ENCODE measurements at places on chromosomes 11 and 22. TPM values are rescaled to one million over a fixed set of nuclear protein-coding genes. Genes with fewer than 3 reads are reported as not detected.
A peak's percentile ranks its signal among the peaks of the same experiment; 100 is the strongest.

- H3K27me3 ChIP-seq: no peaks in the 10 kb centered on the region
- H3K27ac ChIP-seq: peak overlapping the region; percentile 58
- H3K36me3 ChIP-seq: peaks cover 36% of the 10 kb centered on the region
- H3K4me3 ChIP-seq: no peak overlapping the region
- H3K4me1 ChIP-seq: peaks cover 57% of the 10 kb centered on the region
Observed at GRCh38 chr22:20523086-20523983, 15.9 kb downstream of the MED15 start.

The PARVB gene
- total RNA-seq: 29.3 TPM

The CCDC116 gene
- total RNA-seq: 0.36 TPM

The SLC43A3 gene
- 61.0 TPM for total RNA-seq

- no peak for DNase-seq
- no peak overlapping the region for H3K4me3 ChIP-seq
- H3K27me3 ChIP-seq: no peaks in the 10 kb centered on the region
- H3K27ac ChIP-seq: no peak overlapping the region
Observed at GRCh38 chr22:47781427-47782111, 1019.1 kb downstream of the TBC1D22A start.

The TSGA10IP gene
- not detected for total RNA-seq

GRCh38 chr22:28882545-28882877, 861 bp upstream of the ZNRF3 start:
- no peaks in the 10 kb centered on the region for H3K36me3 ChIP-seq
- no peak for DNase-seq
- H3K27me3 ChIP-seq: no peaks in the 10 kb centered on the region
- H3K27ac ChIP-seq: no peak overlapping the region

GRCh38 chr22:42439821-42440674, 7.8 kb upstream of the NFAM1 start:
- peak overlapping the region; percentile 65 for H3K4me3 ChIP-seq
- H3K27ac ChIP-seq: no peak overlapping the region
- peak; percentile 92 for DNase-seq
- H3K4me1 ChIP-seq: peaks cover 29% of the 10 kb centered on the region
- peaks cover 12% of the 10 kb centered on the region for H3K27me3 ChIP-seq
- H3K36me3 ChIP-seq: no peaks in the 10 kb centered on the region

The GRAP2 gene
- total RNA-seq: not detected

DNA sequence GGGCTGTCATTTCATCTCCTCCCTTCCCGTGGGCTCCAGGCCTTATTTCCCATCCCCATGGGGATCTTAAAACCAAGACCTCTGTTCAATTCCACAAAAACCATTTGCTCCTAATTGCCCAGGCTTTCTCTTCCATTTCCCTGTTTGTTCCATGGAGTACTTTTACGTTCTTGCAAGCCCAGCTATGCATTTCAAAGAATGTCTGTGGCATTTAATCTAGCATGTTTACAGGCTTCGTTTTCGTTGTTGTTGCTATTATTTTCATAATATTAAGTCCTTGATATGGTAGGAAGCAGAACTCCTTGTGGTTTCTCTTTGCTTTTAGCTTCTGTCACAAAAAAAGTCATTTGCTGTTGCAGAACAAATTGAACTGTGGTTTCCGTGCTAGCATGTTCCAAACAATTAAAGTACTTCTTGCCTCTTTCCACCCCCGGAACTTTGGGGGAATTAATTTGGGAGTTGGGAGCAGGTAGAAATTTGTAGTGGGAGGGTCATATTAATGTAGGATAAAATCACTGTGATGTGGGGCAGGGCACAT, 68.1 kb upstream of the SLC22A12 start:
- H3K27ac ChIP-seq: no peak overlapping the region
- no peak for DNase-seq
- no peaks in the 10 kb centered on the region for H3K4me1 ChIP-seq

DNA sequence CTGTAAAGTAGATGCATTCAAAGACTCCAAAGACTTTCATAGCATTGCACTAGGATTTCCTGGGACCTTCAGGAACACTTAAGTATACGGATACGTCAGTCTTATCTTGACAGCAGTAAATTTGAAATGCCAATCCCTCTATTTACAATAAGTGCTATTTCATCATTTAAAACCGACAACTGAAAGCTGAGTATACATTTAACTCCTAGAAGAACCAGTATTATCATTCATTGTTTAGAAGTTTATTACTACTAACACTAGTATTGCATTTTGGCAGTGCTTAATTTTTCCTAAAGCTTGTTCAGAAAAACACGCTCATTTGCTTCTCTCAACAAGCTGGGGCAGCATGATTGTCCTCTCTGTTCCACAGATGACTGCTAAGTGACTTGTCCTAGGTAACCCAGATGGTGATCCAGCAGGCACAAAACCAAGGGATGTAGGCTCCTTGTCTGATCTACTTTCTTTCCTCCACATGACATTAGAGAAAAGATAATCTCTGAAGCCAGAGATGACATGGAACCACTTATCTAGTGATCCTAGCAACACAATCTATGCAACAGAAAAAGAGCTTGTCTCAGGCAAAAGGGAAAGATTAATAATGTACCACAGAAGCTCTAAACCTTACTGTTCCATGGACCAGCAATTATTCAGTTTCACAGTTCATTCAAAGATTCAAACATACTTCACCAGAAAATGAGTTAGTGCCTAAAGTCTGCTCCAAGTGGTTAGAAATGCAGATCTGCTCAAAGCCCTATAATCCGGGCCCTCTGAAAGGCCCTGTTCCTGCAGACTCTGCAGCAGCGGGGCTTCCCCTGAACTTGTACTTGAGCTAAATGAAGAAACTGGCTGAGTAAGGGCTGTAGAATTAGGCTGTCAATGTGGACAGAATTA, 5.2 kb downstream of the MAML2 start:
- DNase-seq: no peak
- peaks cover 2% of the 10 kb centered on the region for H3K36me3 ChIP-seq
- peak overlapping the region; percentile 80 for H3K4me3 ChIP-seq

The DEFB131B gene
- total RNA-seq: not detected

The ALDH3B1 gene
- total RNA-seq: 59.5 TPM

The UPB1 gene
- total RNA-seq: not detected

DNA sequence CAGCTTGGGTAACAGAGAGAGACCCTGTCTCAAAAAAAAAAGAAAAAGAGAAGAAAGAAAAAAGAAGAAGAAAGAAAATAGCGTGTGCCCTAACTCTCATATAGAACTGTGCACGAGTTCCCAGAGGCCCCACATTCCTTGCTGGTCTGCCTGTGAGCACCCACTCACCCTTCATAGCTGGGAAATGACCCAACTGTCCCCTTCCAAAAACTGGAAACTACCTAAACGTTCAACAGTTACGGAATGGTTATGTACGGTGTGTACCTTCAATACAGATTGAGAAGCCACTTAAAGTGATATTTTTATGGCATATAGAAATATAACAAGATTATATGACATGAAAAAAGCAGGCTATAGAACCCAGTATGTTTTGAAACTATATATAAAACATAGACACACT, 82.0 kb downstream of the PARVA start:
- DNase-seq: no peak
- H3K4me1 ChIP-seq: peaks cover 44% of the 10 kb centered on the region
- H3K27me3 ChIP-seq: no peaks in the 10 kb centered on the region
- H3K36me3 ChIP-seq: no peaks in the 10 kb centered on the region
- H3K27ac ChIP-seq: peak overlapping the region; percentile 15

The APOBEC3F gene
- 5.1 TPM for total RNA-seq

The CDC42BPG gene
- 0.29 TPM for total RNA-seq

DNA sequence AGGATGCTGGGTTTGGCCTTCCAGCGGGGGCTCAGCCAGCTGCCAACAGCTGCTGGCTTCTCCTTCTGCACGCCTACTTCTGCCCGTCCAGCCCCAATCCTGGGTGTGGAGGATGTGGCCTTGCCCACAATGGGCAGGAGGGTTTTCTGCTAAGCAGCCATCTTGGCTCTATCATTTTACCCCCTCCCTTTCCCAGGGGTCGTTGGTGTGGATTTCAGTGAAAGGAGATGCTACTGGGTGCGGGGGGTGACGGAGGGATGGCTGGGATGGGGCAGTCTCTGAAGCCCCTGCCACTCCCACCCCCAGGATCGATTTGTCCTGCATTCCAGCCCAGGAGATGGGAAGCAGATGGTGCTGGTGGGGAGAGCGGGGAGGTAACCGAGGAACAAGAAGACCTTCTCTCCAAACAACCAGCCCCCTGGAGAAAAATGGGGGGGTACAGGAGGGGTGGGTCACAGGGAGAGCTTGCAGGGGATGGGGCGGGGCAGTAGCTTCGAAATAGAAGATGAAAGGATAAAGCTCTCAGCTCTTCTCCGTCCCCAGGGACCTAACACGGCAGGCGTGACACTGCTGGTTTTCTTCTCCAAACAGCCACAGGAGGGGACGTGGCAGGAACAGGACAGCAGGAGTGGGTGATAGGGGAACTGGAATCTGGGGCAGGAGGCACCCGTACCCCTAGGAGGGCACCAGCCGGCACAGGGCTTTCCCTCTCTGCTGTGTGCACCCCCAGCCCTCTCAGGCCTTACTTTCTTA, 68.9 kb downstream of the NECTIN1 start:
- no peak overlapping the region for H3K4me3 ChIP-seq
- DNase-seq: peak; percentile 78
- no peaks in the 10 kb centered on the region for H3K27me3 ChIP-seq
- no peaks in the 10 kb centered on the region for H3K36me3 ChIP-seq
- no peak overlapping the region for H3K27ac ChIP-seq
- H3K4me1 ChIP-seq: no peaks in the 10 kb centered on the region

DNA sequence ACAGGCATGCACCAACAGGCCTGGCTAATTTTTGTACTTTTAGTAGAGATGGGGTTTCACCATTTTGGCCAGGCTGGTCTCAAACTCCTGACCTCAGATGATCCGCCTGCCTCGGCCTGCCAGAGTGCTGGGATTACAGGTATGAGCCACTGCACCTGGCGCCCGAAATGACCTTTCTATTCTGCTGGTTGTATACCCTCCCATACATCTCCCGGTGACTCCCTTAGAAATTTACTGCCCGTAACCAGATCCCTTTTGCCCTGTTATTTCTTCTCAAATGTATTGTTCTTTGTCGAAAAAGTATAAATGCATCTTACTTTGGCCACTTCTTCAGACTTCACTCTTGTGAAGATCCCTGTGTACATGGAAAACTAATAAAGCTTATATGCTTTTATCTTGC, 22.0 kb downstream of the MCHR1 start:
- H3K27ac ChIP-seq: no peak overlapping the region
- no peak overlapping the region for H3K4me3 ChIP-seq
- H3K4me1 ChIP-seq: no peaks in the 10 kb centered on the region
- peaks cover 26% of the 10 kb centered on the region for H3K27me3 ChIP-seq

GRCh38 chr11:72295471-72295870, 51.5 kb upstream of the PHOX2A start:
- peak; percentile 62 for DNase-seq
- H3K4me1 ChIP-seq: no peaks in the 10 kb centered on the region
- H3K36me3 ChIP-seq: no peaks in the 10 kb centered on the region
- H3K27ac ChIP-seq: no peak overlapping the region
- no peak overlapping the region for H3K4me3 ChIP-seq

DNA sequence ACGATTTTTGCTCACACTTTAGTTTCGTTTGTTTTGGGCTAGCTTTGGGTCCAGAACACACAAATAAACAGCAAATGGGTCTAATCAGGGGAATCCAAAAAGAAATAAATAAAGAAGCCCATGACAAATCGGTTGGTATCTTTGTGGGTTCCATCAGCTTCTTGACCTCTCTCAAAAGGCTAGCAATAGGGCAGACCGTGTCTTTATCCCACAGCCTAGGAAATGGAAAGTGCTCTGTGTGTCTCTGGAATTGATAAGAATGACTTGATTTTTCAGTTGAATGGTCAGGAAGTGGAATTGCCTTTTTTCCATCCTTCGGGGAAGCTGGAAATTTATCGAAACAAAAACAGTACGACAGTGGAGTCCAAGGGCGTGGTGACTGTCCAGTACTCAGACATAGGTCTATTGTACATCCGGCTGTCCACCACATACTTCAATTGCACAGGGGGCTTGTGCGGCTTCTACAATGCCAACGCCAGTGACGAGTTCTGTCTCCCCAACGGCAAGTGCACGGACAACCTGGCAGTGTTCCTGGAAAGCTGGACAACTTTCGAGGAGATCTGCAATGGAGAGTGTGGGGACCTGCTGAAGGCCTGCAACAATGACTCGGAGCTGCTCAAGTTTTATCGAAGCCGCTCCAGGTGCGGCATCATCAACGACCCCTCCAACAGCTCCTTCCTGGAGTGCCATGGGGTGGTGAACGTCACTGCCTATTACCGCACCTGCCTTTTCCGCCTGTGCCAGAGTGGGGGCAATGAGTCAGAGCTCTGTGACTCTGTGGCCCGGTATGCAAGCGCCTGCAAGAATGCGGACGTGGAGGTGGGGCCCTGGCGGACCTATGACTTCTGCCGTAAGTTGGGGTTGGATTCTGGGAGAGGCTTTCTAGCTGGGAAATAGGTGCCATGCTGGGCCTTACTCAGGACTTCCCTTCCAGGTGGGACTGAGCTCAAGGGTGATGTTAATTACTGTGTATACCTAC, 28.6 kb downstream of the TECTA start:
- no peak overlapping the region for H3K27ac ChIP-seq
- H3K27me3 ChIP-seq: no peaks in the 10 kb centered on the region
- H3K4me1 ChIP-seq: no peaks in the 10 kb centered on the region
- DNase-seq: no peak
- H3K4me3 ChIP-seq: no peak overlapping the region
- no peaks in the 10 kb centered on the region for H3K36me3 ChIP-seq

- no peak overlapping the region for H3K27ac ChIP-seq
- peak; percentile 73 for DNase-seq
- no peaks in the 10 kb centered on the region for H3K4me1 ChIP-seq
- no peaks in the 10 kb centered on the region for H3K36me3 ChIP-seq
Observed at GRCh38 chr22:48891688-48892577, 935.7 kb downstream of the BRD1 start.

GRCh38 chr11:63277345-63277943, 34.0 kb upstream of the SLC22A25 start:
- no peaks in the 10 kb centered on the region for H3K4me1 ChIP-seq
- H3K36me3 ChIP-seq: no peaks in the 10 kb centered on the region
- no peak overlapping the region for H3K4me3 ChIP-seq
- H3K27ac ChIP-seq: no peak overlapping the region
- no peak for DNase-seq

GRCh38 chr22:23130697-23131096, 11.1 kb downstream of the RSPH14 start:
- H3K27me3 ChIP-seq: no peaks in the 10 kb centered on the region
- no peak overlapping the region for H3K27ac ChIP-seq
- H3K36me3 ChIP-seq: no peaks in the 10 kb centered on the region
- H3K4me1 ChIP-seq: no peaks in the 10 kb centered on the region
- H3K4me3 ChIP-seq: no peak overlapping the region
- DNase-seq: no peak

The CRYBA4 gene
- not detected for total RNA-seq

The SCO2 gene
- total RNA-seq: 5.1 TPM
